Activated gamma-delta T cell treated with Interleukin-2 at 50 U/mL for 16 hours (primary cell): ENCODE measurements at places on chromosomes 11 and 22.
A peak's percentile ranks its signal among the peaks of the same experiment; 100 is the strongest.

GRCh38 chr11:925158-925495 lies 543 bp upstream of the AP2A2 start:
- no peak for DNase-seq

- DNase-seq: no peak
Measured at GRCh38 chr11:95989780-95990179, 65.9 kb upstream of the MTMR2 start.

GRCh38 chr11:8070417-8071115 lies 10.4 kb upstream of the TUB start:
- DNase-seq: no peak

DNA sequence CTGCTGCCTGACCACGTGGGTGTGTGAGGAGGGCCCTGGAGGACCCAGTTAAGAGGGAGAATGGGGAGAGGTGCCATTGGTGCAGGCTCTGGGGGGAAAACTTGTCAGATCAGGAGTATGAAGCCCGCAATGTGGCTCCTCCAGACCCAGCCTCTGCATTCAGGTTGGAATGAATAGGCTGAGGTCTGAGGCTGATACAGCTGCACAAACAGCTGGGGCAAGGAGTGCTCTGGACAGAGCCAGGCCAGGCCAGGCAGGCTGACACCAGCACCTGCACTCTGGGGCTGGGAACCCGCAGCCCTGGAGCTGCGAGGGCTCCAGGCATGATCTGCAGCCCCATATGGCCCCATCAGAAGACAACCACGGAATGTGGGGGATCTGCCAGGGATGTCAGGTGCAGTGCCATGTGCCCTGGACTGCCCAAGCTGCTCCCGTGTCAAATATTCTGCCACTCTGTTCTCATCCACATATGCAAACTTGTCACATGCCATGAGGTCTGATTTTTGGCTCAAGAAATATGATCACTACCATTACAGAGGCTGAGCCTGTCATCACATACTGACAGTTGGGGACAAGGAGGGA lies 27.2 kb upstream of the KCNJ11 start:
- no peak for DNase-seq

GRCh38 chr22:38203090-38203810 lies 1.5 kb downstream of the MAFF start:
- peak; percentile 31 for DNase-seq

DNA sequence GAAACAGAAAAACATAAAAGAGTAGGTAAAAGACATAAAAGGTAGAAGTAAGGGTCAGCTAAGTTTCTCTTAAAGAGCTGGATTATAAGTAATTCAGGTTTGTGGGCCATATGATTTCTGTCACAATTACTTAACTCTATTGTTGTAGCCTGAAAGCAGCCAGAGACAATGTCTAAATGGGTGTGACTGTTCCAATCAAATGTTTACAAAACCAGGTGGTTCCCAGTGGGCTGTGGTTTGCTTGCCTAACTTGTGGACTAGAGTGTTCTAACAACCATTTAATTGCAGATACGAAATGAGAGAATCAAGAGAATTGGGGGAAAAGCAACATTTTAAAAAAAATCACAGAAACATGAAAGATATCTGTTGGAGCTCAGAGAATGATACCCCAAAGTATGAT lies 22.6 kb downstream of the OR6M1 start:
- DNase-seq: no peak
